ENCODE measurements at places on chromosomes 4 and X.

- DNase-seq = no peak
Observed at GRCh38 chrX:49174723-49175122, 3.0 kb downstream of the PLP2 start.

DNA sequence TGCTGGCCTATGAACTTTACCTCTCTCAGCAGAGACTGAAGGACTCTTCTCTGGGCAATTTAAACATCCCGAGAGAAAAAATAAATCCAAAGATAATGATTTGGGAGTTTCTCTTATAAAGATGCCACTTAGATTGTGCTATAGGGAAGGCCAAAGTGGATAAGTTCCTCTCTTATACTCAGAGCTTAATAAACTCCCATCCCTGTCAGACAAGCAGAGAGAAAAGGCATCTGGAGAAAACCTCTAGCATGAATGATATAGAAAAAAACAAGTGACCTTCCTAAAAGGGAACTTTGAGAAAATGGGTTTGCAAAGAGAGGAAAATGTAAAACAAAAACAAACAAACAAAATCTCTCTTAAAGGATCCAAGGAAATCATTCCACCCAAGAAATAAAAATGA is 199.4 kb downstream of the PALLD start:
- no peak for DNase-seq

DNA sequence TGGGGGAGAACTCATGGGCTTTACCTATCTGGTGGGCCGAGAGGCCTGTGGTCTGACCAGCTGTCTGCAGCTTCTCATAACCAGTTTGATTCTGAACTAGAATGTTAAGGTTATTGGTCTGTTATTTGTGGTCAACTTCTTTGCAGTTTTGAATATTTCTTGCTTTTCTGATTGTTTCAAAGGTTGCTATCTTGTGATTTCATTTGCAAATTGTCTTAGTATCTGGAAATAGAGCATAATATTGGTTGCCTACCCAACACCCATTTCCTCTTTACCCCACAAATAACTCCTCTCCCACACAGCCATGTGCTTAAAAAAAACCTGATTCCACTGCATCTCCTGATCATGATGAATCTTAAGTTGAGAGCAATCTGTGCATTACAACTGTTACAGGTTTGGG is 39.1 kb upstream of the BMP2K start:
- DNase-seq = no peak

- no peak for DNase-seq
Observed at GRCh38 chr4:8459867-8460445, 19.4 kb downstream of the TRMT44 start.

- no peak for DNase-seq
Observed at GRCh38 chrX:981791-982626, 230.4 kb downstream of the CRLF2 start.

- DNase-seq = no peak
Observed at GRCh38 chr4:148649652-148650331, 207.6 kb upstream of the NR3C2 start.

Measured in HS-27A (cell line).